ENCODE measurements at places on chromosomes 5 and 9. TPM values are rescaled to one million over a fixed set of nuclear protein-coding genes. Genes with fewer than 3 reads are reported as not detected.

DNA sequence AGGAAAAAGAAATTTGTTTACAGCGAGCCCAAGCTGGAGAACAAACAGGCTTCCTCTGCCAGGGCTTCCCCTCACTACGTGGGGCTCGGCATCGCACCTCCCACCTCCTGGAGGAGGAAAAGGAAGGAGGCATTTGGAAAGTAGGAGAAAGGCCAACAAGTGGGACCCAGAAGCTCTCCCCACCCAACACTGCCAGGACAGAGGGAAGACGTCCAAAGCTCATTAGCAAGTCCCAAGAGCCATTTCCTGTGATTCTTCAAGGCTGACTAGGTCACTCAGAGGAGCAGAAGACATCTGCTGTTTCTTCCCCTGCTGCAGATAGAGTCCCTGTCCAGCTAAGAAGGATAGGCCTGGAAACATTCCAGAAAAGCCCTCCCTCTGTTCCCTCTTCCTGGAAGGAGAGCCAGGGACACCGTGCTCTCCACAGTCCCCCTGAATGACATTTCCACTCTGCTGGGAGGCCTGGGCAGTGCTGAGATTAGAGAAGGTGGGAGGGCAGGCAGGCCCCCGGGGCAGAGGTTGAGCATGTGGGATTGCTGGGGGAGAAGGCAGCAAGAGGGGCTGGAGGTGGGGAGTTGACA, 57.0 kb upstream of the NEURL1B start:
- no peak overlapping the region for H3K4me3 ChIP-seq
- DNase-seq, result no peak
- H3K27ac ChIP-seq, result no peak overlapping the region
- H3K36me3 ChIP-seq, result no peaks in the 10 kb centered on the region
- no peaks in the 10 kb centered on the region for H3K4me1 ChIP-seq
- no peaks in the 10 kb centered on the region for H3K27me3 ChIP-seq

GRCh38 chr5:157563929-157564716, 11.5 kb downstream of the ADAM19 start:
- H3K27me3 ChIP-seq, result no peaks in the 10 kb centered on the region
- H3K4me3 ChIP-seq, result no peak overlapping the region
- DNase-seq, result no peak
- no peaks in the 10 kb centered on the region for H3K36me3 ChIP-seq
- H3K27ac ChIP-seq, result peak overlapping the region; percentile 63

DNA sequence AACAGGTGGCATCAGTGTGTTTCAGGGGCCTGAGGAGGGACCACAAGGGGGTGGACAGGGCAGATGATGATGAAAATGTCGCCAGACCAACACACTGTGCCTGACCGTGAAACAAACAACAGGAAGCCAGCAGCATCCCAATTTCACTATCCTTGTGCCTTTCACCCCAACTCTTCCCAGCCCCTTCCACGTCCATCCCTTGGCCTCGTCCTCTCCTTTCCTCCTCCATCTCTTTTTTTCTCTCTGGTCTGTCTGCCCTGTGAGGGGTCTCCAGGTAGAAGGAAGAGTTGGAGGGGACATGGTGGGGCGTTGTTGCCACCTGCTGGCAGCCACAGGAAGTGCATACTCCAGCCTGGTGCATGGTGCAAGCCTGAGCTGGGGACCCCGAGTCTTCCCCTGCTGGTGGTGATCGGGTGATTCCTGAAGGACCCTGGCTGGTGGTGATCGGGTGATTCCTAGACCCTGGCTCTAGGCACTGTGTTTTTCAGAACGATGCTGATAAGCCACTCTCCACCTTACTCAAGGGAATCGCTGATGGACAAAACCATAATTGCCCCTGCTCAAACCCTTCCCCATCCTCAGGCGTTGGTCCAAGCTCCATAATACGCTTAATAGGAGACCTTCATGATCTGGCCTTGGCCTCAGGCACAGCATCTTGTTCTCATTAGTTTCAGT, 21.7 kb upstream of the NSD1 start:
- H3K4me1 ChIP-seq, result no peaks in the 10 kb centered on the region
- no peaks in the 10 kb centered on the region for H3K36me3 ChIP-seq
- no peak overlapping the region for H3K4me3 ChIP-seq
- H3K27me3 ChIP-seq, result no peaks in the 10 kb centered on the region

DNA sequence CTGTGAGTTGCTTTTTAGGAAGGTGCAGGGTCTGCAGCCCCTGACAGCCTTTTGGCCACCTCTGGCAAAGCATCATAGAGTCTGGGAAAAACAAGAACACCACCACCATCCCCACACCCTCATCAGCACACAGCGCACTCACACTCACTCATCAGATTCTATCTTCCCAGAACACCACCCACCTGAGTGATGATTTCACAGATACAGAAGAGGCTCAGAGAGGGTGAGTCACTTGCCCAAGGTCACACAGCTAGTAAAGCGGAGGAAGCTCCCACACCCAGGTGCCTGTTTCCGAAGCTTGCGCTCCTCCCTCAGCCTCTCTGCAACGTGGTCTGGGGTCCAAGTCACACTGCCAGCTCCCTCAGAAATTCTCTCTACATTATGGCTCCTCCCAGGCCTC, 41.8 kb upstream of the HRH2 start:
- no peaks in the 10 kb centered on the region for H3K4me1 ChIP-seq
- no peak overlapping the region for H3K4me3 ChIP-seq
- no peak for DNase-seq
- H3K36me3 ChIP-seq, result no peaks in the 10 kb centered on the region

- DNase-seq, result no peak
- no peaks in the 10 kb centered on the region for H3K36me3 ChIP-seq
- no peaks in the 10 kb centered on the region for H3K27me3 ChIP-seq
Measured at GRCh38 chr5:118557251-118557661, 431.1 kb downstream of the DTWD2 start.

The TPPP gene
- 1.7 TPM for total RNA-seq

- H3K27me3 ChIP-seq, result no peaks in the 10 kb centered on the region
- H3K4me1 ChIP-seq, result peaks cover 32% of the 10 kb centered on the region
- no peak for DNase-seq
- peak overlapping the region; percentile 79 for H3K27ac ChIP-seq
Measured at GRCh38 chr9:113578279-113578865, 114.8 kb downstream of the RGS3 start.

The ANKRD55 gene
- total RNA-seq, result not detected

The SV2C gene
- total RNA-seq, result 0.35 TPM

The SUB1 gene
- total RNA-seq, result 227 TPM

- H3K36me3 ChIP-seq, result no peaks in the 10 kb centered on the region
- H3K27me3 ChIP-seq, result no peaks in the 10 kb centered on the region
- no peaks in the 10 kb centered on the region for H3K4me1 ChIP-seq
- no peak overlapping the region for H3K4me3 ChIP-seq
- no peak overlapping the region for H3K27ac ChIP-seq
Measured at GRCh38 chr9:123716339-123716945, 213.5 kb downstream of the DENND1A start.

The PCDHGA5 gene
- total RNA-seq, result 0.52 TPM

GRCh38 chr5:101424530-101425175, 521.6 kb upstream of the ST8SIA4 start:
- no peak overlapping the region for H3K4me3 ChIP-seq
- H3K36me3 ChIP-seq, result no peaks in the 10 kb centered on the region
- H3K27me3 ChIP-seq, result no peaks in the 10 kb centered on the region
- H3K4me1 ChIP-seq, result no peaks in the 10 kb centered on the region
- DNase-seq, result no peak

DNA sequence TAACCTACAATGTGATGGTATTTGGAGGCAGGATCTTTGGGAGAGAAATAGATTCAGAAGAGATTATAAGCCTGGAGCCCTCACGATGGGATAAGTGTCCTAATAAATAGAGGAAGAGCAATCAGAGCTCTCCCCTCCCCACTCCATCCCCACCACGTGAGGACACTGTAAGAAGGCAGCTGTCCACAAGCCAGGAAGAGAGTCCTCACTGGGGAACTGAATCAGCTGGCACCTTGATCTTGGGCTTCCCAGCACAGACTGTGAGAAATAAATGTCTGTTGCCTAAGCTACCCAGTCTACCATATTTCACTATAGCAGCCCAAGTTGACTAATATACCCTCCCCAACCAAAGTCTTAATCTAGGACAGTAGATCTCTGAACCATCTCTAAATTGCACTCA, 118.1 kb downstream of the SUSD1 start:
- no peaks in the 10 kb centered on the region for H3K27me3 ChIP-seq
- no peaks in the 10 kb centered on the region for H3K4me1 ChIP-seq
- no peak overlapping the region for H3K27ac ChIP-seq
- H3K36me3 ChIP-seq, result no peaks in the 10 kb centered on the region

DNA sequence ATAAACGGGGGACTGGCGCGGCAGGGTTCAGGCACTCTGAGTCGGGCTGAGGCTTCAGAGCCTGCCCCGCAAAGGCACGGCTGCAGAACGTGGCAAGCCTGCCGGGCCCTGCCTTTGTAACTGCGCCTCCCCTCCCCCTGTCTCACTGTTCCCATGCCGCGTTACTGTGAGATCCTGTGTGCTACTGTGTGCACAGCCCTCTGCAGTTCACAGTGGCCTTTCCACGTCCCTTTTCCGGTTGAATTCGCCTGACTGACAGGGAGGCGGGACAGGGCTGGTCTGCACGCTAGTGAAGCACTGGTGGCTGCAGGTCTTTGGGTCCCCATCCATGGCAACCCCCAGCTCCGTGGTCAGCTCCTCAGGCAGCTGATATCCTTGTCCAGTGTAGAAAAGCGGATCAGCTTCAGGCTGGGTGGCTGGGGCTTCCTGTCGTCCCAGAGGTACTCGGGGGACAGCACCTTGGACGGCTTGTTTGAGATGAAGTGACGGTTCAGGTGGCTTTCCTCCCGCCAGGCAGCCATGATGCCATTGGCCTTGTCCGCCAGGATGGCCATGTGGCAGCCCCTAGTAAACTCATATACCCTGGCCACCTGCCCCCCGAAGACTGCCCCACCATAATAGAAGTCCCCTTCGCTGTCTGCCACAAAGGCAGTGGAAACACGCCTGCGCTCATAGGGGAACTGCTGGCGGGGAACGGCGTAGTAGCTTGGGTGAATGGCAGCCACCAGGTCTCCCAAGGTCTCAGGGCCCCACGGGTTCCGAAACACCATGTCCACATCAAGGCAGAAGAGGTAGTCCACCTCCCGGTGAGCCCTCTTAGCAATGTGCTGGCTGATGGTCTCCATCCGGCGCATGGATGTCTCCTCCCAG, 10.3 kb downstream of the GBGT1 start:
- H3K36me3 ChIP-seq, result no peaks in the 10 kb centered on the region
- no peak overlapping the region for H3K27ac ChIP-seq
- DNase-seq, result no peak
- no peaks in the 10 kb centered on the region for H3K4me1 ChIP-seq
- H3K27me3 ChIP-seq, result no peaks in the 10 kb centered on the region

The OSMR gene
- total RNA-seq, result 14.3 TPM

The KIF3A gene
- total RNA-seq, result 5.2 TPM

DNA sequence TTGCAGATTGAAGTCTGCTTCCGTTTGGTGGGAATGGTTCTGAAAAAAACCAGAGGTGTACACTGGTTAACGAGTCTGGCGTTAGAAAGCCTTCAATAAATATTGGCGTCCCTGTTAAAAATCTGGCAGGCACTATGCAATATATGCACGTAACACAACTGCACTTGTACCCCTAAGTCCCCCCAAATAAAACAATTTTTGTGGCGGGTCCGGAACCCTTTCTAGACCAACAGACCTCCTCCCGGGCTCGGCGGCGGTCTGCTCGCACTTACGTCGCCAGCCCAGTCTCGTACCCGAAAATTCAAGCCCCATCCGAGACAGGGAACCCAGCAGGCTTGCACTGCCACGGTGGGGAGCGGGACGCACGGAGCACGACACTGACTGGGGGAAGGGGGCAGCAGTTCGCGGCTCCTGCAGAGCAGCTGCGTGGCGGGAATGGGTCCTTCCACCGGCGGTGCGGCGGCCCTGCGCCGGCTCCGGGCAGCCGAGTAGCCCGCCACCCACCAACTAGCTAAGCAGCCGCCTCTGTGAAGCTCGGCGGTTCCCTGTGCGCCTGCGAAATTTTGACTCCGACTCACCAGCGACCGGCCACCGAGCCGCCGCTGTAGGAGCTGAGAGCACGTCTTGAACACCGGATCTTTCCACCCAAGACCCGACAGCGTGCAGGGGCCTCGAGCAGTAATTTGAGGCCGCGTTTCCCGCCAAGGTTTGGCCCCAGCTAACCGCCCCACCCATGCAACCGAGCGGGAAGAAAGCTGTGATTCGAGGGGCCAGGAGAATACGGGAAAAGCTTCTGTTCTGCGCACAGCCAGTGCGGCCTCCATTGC, 3.9 kb downstream of the MCIDAS start:
- H3K27me3 ChIP-seq, result peaks cover 80% of the 10 kb centered on the region
- peaks cover 12% of the 10 kb centered on the region for H3K4me1 ChIP-seq
- H3K27ac ChIP-seq, result no peak overlapping the region
- H3K36me3 ChIP-seq, result no peaks in the 10 kb centered on the region
- H3K4me3 ChIP-seq, result no peak overlapping the region

- H3K4me3 ChIP-seq, result peak overlapping the region; percentile 40
- peak overlapping the region; percentile 83 for H3K27ac ChIP-seq
- H3K36me3 ChIP-seq, result no peaks in the 10 kb centered on the region
- no peaks in the 10 kb centered on the region for H3K27me3 ChIP-seq
- peak; percentile 28 for DNase-seq
Measured at GRCh38 chr5:132259069-132259851, 1.8 kb downstream of the PDLIM4 start.
